Activated T-helper 1 cell treated with anti-CD3 and anti-CD28 coated beads, Interleukin-2, amount 50 U/mL, for 16 hours (primary cell): ENCODE measurements at places on chromosomes 16 and 17.

DNA sequence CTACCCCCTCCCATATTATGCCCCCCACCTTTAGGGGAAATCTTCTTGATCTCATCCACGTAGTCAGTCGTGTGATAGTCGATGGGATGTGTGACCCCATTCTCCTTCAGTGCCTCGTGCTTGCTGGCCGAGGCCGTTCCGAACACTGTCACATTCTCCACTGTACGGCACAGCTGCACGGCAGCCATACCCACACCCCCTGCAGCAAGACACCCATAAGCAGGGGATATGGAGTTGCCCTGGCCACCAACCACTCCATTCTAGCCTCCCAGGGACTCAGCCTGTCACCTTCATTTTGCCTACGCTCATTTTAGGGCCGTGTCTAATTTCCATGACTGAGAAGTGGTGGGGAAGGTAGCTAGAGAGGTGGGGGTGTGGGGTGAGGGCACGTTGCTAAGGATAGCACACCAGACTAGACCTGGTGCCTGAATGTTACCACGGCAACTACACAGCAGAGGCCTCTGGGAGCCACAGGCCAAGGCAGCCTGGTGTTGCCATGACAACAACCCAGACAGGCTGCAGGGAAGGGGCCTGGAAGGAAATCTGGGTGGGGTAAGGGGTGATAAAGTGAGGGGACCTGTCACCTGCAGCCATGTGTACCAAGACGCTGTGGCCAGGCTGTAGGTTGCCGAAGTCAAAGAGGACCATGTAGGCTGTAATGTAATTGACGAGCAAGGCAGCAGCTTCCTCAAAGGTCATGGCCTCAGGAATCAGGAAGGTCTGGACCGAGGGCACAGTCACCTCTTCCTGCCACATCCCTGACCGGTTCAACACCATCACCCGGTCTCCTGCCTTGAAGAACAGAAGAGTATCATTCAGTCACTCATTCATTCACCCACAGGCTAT is 4.0 kb downstream of the VAT1 start:
- no peak for DNase-seq

DNA sequence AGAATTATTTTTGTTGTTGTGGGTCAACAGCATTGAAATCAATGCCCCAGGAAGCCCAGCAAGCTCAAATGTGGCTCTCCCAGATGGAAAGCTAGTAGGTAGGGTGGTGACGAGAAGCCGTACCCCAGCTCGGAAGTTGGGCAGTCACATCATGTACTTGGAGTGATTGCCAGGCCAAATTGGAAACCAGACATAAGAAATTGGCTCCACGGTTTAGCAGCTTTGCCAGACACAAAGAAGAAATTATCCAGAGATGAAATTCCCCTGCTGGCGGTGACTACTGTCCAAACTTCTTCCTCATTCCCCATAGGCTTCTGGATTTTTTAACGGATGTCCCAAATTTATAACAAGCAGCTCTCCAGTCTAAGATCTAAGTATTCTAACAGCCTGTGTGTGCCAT is 95.9 kb downstream of the OR1D5 start:
- no peak for DNase-seq

- no peak for DNase-seq
Observed at GRCh38 chr16:64051824-64052223, 1070.0 kb downstream of the CDH11 start.

GRCh38 chr16:54040480-54040879 is 246.1 kb downstream of the IRX3 start:
- no peak for DNase-seq

GRCh38 chr17:55546481-55546880 is 35.2 kb upstream of the SMIM36 start:
- DNase-seq, result no peak

- no peak for DNase-seq
Observed at GRCh38 chr16:69904495-69905170, 46.5 kb upstream of the CLEC18A start.

DNA sequence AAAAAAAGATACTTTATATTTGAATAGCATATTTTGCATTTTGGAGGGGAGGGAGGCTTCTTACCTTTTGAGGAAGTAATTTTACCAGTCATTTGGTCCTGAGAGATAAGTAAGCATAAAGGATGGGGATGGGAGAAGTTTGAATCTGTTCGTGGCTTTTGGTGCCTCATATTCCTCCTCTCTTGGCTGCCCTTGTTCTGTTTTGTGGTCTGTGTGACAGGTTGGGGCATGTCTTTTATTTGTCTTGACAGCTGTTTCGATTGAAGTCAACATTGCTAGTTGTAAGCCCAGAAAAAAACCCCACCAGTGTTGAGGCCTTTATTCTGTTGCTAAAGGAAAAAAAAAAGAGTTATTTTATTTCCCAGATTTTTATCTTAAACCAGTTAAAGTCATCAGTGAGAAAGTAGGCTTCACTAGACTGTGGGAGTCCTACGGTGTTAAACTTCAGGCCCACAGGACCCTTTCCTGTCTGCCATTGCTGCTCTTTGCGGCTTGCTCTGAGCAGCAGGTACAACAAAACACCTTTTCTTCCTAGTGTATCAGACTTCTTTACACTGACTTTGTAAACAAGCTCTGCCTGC is 11.4 kb downstream of the SLC7A6 start:
- peak; percentile 16 for DNase-seq

- DNase-seq, result no peak
Observed at GRCh38 chr17:57467801-57468200, 211.5 kb downstream of the MSI2 start.

DNA sequence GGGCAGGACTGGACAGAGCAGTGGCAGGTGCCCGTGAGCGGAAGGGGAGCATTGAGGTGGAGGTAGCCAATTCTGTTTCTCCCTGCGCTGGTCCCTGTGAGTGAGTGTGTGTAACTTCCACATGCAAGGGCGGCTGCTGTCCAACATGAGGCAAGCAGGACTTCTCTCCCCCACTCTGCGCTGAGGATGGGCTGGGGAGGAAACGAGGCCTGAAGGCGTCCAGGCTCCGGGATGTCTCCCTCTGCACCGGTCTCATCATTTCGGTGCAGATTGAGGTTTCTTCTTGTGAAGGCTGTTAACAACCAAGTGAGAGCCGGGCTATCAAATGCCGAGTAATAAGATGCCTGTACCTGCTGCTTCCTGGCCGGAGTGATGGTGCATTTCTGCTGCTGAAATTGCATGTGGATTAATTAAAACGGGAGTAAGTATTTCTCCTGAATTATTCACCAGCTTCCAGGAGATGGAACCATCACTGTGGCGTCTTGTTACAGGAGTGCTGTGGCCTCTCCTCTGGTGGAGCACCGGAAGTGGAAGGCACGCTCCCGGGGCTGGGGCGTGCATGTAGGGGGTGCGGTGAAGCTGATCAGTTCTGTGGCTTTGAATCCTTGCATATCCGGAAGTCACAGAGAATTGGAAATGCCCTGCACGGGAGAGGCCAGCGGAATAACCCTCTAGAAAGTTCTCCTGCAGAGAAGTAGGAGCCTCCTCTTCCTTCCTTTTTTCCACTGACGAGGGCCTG is 41.7 kb upstream of the MGAT5B start:
- no peak for DNase-seq

DNA sequence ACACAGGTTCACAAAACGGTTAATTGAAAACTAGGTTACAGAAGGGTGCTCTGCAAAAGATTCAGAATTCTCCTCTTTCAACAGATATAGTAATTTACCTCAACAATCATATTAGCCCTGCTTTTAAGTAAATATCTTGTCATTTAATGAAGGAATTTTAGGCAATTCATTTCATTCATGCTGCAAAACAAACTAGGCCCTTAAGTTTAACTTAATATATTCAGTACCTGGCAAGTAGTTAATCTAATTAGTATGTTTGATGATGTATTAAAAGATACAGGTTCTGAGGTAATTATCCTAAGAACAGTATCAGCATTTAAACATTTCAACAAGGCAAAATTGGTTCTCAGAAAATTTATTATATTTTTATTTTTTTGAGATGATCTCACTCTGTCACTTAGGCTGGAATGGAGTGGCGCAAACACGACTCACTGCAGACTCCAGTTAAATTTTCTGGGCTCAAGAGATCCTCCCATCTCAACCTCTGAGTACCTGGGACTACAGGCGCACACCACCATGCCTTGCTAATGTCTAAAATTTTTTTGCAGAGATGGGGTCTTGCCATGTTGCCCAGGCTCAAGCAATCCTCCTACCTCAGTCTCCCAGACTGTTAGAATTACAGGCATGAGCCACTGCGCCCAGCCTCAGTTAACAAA is 44.9 kb downstream of the SMURF2 start:
- no peak for DNase-seq

- no peak for DNase-seq
Observed at GRCh38 chr17:71764505-71764904, 356.3 kb upstream of the SOX9 start.

DNA sequence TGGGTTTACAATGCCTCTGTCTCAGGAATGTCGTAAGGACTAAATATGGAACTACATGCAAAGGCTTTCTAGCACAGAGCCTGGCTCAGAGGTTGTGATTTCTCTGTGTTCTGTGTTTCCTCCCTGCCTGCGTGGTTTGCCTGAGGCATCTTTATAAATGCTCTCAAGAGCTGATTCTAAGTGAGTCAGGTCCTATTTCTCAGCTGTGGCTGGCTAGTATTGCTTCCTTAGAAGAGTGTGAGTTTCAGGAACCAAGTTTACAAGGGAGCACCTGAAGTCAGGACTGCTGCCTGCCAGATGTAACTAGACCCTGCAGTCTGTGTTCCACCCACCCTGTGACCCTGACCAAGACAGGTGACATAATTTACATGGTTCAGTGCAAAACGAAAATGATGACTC is 8.0 kb upstream of the CCL1 start:
- DNase-seq, result no peak

- no peak for DNase-seq
Observed at GRCh38 chr16:11497851-11498289, 88.8 kb downstream of the LITAF start.

GRCh38 chr17:75752802-75753513 is 12.0 kb downstream of the GALK1 start:
- DNase-seq, result no peak

- no peak for DNase-seq
Observed at GRCh38 chr17:60253048-60253447, 103.3 kb downstream of the CA4 start.

GRCh38 chr17:33436321-33436720 is 143.2 kb upstream of the ASIC2 start:
- no peak for DNase-seq

DNA sequence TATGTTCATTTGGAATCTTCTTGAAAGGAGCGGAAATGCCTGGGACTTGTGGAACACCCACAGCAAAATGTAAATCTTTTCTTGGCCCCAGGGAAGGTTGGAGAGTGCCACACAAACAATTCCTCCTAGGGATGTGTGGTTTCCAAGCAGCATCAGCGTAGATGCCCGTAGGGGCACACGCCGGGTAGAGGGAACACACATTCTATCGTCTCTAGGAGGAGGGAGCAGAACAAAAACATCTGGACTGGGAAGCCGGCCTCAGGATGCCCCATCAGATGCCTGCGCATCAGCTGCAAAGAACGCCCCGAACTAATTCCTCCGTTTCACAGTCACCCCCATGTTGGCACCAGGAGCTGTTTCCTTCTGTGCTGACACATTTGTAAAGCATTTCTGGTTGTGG is 357.9 kb upstream of the ZFHX3 start:
- no peak for DNase-seq

DNA sequence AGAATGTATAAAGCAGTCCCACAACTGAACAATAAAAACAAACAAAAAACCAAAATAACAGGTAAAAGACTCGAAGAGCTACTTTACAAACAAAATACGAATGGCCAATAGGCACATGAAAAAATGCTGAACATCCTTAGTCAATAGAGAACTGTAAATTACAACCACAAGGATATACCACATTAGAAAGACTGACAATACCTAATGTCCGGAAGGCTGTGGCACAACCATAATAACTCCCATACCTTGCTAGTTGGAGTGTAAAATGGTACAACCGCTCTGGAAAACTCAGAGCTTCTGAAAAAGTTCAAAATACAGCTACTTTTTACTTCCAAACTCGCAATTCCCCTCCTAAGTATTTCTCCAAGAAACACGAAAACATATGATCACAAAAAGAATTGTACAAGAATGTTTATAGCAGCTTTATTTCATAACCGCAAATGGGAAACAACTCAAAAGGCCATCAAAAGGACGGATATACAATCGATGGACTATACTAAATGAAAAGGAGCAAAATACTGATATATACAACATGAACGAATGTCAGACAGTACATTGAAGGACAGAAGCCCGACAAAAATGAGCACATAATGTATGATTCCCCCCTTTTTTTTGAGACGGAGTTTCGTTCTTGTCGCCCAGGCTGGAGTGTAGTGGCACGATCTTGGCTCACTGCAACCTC is 2.3 kb downstream of the TP53 start:
- DNase-seq, result no peak

GRCh38 chr17:75269844-75270217 is 1.2 kb downstream of the MIF4GD start:
- no peak for DNase-seq

DNA sequence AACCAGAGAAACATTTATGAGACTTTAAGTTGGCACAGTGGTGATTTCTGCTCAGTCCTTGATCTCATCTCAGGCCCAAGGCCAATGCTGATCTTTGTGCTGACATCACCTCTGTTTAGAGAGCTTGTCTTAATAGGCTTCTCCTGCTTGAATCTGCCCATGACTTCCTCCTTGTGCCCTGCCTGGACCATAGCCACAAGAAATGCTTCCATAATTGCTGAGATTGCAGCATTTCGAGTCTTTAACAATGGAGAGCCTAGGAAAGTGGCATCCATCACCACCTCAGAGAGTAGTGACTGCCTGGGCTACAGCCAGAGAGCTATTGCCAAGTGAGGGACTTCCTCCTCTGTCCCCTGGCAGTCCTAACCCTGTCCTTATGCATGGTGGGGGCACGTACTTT is 25.1 kb upstream of the MMP2 start:
- no peak for DNase-seq
